ENCODE measurements at places on chromosomes 5 and 9.

DNA sequence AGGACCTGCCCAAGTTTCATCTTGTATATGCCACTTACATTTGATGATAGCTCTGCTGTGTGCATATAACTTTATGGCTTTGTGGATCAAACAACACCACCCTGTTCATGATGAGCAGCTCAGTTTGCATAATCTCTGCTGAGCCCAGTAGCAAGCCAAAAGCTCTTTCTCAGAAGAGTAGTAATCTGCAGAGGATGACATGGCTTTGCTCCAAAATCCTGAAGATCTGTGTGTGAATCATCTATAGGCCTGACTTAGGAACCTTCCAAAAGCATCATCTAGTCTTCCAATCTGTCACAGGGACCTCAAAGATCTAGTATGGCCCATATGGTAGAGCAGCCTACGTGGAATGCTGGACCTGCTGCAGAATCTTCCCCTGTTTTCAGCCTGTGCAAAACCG is 394.6 kb downstream of the PSAT1 start:
- no peak for DNase-seq

DNA sequence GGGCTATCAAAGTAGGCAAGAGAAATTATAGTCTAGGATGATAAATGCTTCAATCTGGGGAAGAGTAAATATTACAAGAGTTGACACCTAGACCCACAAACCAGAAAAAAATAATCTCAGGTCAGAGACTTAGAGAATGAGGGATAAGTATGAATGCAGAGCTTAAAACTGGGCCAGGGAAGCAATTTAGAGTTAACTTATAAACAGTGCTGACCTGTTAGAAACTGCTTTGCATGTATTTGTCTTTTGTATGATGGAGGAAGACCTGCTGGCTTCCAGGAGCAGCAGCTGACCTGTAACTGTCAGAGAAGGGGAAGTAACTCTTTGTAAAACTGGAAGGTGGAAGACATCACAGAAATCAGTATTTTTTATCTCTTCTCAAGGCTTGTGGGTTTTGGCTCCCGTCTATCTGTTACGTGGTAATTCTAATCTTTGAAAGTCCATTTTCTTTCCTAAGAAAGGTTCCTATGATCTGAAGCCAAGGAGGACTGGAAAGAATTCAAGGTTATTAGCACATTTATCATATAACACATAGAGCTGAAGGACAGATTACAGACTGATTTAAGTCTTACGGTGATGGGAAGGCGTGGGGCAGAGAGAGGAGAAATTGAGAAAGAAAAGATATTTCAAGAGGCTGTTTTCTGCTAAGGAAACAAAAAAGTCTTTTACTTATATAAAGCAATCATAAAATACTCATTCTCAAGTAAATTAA is 114.7 kb upstream of the ADAMTS19 start:
- DNase-seq: no peak

- no peak for DNase-seq
Observed at GRCh38 chr9:121360601-121361374, 9.3 kb downstream of the STOM start.

DNA sequence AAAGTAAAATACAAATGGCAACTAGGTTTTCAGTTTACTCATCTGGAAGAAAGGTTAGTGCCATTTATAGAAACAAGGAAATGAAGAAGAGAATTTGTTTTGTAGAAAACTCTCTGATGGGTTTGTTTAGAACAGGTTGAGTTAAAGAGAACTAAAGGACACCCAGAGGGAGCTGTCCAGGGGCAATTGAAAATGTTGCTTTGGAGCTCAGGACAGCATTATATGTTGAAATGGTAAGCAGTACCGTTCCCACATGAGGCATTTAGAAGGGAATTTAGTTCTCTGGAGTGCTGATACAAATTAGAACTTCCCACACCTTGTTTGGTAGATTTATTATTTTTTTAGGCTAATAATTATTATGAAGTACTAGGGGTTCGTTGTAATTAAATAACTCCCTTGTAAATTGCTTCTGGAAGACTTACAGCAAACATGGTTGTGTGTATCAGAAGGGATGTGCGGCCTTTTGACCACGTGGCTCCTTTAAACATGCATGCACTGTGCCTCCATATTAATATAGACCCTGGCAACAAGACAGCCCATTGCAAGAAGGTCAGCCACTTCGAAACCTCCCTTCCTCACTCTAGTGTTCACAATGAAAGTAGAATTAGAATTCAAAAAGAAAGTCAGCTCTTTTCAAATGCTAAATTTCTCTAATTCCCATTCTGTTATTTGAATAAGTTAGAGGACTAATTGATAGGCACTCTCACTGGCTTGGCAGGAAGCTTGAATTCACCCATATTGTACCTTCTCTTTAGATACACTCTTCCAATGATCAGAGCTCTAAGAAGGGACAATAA is 71.7 kb downstream of the ZNF462 start:
- DNase-seq: no peak

DNA sequence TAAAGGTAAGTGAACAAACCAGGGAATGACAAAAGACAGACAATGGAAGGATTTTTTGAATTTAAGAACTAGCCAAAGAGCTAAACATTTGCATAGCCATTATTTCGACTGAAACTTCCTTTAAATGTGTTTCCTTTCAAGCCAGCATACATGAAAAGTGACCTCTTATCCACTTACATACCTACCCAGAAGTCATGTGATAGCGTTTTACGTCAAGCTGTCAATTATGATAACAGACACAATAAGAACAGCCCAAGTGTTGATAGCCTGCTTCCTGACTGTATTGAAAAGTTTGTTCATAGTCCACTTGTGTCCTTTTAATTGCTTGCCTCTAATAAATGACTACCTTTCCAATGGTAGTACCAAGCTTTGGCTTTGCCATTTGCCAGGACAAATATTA is 206.0 kb downstream of the NFIB start:
- DNase-seq: peak; percentile 17

DNA sequence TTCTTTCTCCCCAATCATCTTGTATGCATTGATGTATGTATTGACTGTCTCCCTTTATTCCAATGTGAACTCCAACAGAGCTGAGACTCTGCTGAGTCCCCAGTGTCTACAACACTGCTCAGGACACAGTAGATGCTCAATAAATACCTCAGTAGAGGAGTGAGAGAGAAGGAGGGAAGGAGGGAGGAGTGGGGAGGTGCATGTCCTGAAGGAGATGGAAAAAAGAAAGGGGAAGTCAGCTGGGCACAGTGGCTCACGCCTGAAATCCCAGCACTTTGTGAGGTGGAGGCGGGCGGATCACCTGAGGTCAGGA is 2.9 kb upstream of the PHF2 start:
- DNase-seq: no peak

GRCh38 chr5:133950821-133951612 is 17.4 kb downstream of the C5orf15 start:
- no peak for DNase-seq

All from iPS-NIHi11 (cell line).